LoVo (cell line): ENCODE measurements at places on chromosomes 2 and 18.

GRCh38 chr2:136069773-136070172, 48.2 kb downstream of the CXCR4 start:
- no peak for DNase-seq

DNA sequence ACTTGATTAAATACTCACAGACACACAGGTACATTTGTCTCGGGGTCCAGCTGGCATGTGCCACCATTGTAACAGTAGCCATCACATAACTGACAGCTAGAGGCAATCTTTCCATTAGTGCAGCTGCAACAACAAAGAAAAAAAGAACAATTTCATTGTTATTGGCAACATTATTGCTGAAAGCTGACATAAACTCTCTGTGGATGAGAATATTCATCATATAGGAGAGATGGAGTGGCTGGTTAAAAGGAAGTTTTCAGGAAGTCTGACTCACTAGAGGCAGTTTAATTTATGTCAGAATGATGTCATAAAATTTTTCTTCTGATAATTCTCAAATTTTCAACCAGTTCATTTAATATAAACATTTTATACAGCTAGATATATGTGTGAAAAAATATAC, 1490.0 kb upstream of the NXPH2 start:
- no peak for DNase-seq

DNA sequence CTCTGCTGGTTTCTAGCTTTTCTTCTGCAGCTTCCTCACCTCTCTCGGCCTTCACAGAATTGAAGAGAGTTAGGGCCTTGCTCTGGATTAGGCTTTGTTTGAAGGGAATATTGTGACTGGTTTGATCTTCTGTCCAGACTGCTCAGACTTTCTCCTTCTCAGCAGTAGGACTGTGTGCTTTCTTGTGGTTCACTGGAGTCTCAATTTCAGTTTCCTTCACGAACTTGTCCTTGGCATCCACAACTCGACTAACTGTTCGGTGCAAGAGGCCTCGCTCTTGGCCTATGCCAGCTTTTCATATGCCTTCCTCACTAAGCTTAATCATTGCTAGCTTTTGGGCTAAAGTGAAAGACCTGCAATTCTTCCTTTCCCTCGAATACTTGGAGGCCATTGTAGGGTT, 18.9 kb upstream of the SALL3 start:
- DNase-seq, result no peak

DNA sequence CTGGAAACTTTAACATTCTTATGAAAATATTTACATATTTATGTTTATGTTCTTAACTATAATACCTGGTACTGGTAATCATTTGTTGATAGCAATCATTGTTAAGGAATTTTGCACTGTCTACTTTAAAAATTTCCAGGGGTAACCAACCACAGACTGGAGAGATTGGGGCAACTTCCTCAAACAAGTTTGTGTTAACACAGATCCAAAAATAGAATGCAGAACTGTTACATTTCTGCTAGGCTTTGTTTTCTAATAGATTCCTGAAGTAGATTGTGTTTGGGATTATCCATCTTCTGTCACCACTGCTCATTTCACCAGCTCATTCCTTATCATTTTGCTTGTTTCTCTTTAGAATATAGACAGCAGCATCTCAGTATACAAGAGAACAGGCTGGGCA, 23.7 kb downstream of the RNF125 start:
- no peak for DNase-seq

DNA sequence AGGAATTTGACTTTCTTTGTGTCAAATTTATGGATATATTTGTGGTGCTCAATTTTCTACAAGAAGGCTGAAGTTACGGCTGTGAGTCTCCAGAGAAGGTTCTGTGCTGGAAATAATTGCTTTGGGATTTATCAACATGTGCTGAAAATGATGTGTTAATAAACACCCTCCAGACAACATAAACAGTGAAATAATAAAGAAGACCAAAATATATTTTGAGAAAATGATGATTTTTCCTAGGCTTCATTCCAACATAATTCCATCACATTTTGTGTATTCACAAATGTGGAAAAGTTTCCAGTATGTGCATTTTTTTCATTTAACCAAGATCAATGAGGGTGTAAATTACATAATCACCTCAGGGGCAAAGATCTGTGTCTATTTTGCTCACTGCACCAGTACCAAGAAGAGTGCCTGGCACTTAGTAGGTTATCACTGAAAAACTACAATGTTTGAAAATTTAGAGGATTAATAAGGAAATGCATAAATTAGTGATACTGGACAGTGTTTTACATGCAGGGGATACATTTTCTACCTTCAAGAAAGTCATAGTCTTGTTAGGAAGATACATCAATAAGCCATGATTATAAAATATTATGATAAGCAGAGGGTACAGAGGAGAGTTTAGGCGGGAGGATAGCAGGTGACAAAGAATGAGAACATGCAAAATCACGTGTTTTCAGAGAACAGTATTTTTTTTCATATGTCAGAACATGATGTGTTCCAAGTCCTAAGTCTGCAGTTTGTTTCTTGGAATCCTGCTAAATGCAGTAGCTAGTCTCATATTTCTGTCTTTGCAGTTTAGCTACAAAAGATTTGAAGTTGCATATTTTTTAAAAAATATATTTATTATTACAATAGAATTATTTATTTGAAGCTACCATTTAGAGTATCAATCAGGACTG, 127.6 kb upstream of the DLGAP1 start:
- no peak for DNase-seq

- DNase-seq, result no peak
Observed at GRCh38 chr2:150595803-150596470, 108.5 kb upstream of the RND3 start.

- no peak for DNase-seq
Observed at GRCh38 chr2:126382998-126383397, 273.0 kb upstream of the GYPC start.
